A549 treated with CORT108297 at 1 μM for 4 hours (cell line): ENCODE measurements at places on chromosomes 7 and 10. TPM values are rescaled to one million over a fixed set of nuclear protein-coding genes. Genes with fewer than 3 reads are reported as not detected.

The CYP2C18 gene
- total RNA-seq, result 0.07 to 0.12 TPM (median 0.11 TPM) in 4 of 5 replicates, not detected in the other

The COG5 gene
- total RNA-seq, result 8.9 to 13.7 TPM (median 10.9 TPM) in 5 replicates

The METTL27 gene
- total RNA-seq, result 6.9 to 12.4 TPM (median 11.5 TPM) in 5 replicates

The LRRC18 gene
- not detected in 5 replicates for total RNA-seq

The OPN4 gene
- not detected in 5 replicates for total RNA-seq

The KCND2 gene
- not detected in 5 replicates for total RNA-seq

The ZNF518A gene
- 6.7 to 8.0 TPM (median 7.7 TPM) in 5 replicates for total RNA-seq

The PAPOLB gene
- not detected in 5 replicates for total RNA-seq

The ASZ1 gene
- total RNA-seq, result not detected in 5 replicates

The PCBD1 gene
- total RNA-seq, result 192 to 267 TPM (median 238 TPM) in 5 replicates

The PCLO gene
- total RNA-seq, result 0.79 to 1.4 TPM (median 0.96 TPM) in 5 replicates

The PRR15 gene
- 1.1 to 2.6 TPM (median 2.2 TPM) in 5 replicates for total RNA-seq

The TAS2R4 gene
- total RNA-seq, result 0.08 to 0.21 TPM (median 0.13 TPM) in 5 replicates

The EPO gene
- total RNA-seq, result not detected in 5 replicates

The ADRB1 gene
- 0.59 to 0.94 TPM (median 0.78 TPM) in 5 replicates for total RNA-seq

The ANKRD22 gene
- total RNA-seq, result 0.27 to 0.54 TPM (median 0.34 TPM) in 5 replicates

The PIP gene
- total RNA-seq, result 0.15 to 0.38 TPM (median 0.18 TPM) in 3 of 5 replicates, not detected in the others

The TIMM23 gene
- 147 to 159 TPM (median 154 TPM) in 5 replicates for total RNA-seq

The MPP7 gene
- 0.07 to 0.15 TPM (median 0.11 TPM) in 5 replicates for total RNA-seq

The HABP2 gene
- total RNA-seq, result 0.07 to 0.15 TPM (median 0.12 TPM) in 5 replicates

The SPAM1 gene
- not detected in 5 replicates for total RNA-seq

The SFTPA1 gene
- total RNA-seq, result not detected in 5 replicates

The COL1A2 gene
- 0.01 to 0.08 TPM (median 0.07 TPM) in 3 of 5 replicates, not detected in the others for total RNA-seq

The GIMAP7 gene
- not detected in 5 replicates for total RNA-seq

The VIPR2 gene
- total RNA-seq, result 0.10 TPM in 1 of 5 replicates, not detected in the others

The TDRD1 gene
- not detected in 5 replicates for total RNA-seq

The ZNF32 gene
- 13.2 to 17.6 TPM (median 16.4 TPM) in 5 replicates for total RNA-seq

The STEAP1B gene
- total RNA-seq, result 0.08 to 0.20 TPM (median 0.13 TPM) in 5 replicates

The AOAH gene
- 0.10 TPM in 1 of 5 replicates, not detected in the others for total RNA-seq

The CXCL12 gene
- total RNA-seq, result 0.11 to 0.27 TPM (median 0.14 TPM) in 5 replicates

The CD36 gene
- 0.03 to 0.17 TPM (median 0.07 TPM) in 4 of 5 replicates, not detected in the other for total RNA-seq

The ADAM12 gene
- 3.2 to 5.7 TPM (median 4.3 TPM) in 5 replicates for total RNA-seq

The SP8 gene
- total RNA-seq, result not detected in 5 replicates

The PLXDC2 gene
- total RNA-seq, result 0.02 TPM in 3 of 5 replicates, not detected in the others

The NRG3 gene
- not detected in 5 replicates for total RNA-seq

The CHAT gene
- not detected in 5 replicates for total RNA-seq

The TMEM273 gene
- not detected in 5 replicates for total RNA-seq

The CREB5 gene
- 2.4 to 6.0 TPM (median 3.8 TPM) in 5 replicates for total RNA-seq

The CACNA2D1 gene
- total RNA-seq, result 5.7 to 8.8 TPM (median 7.9 TPM) in 5 replicates

The FOXI2 gene
- not detected in 5 replicates for total RNA-seq

The OR6B1 gene
- not detected in 5 replicates for total RNA-seq

The SPAG6 gene
- total RNA-seq, result not detected in 5 replicates
